Aorta (tissue), 5 donors: ENCODE measurements at places on chromosomes 5 and 9.

- DNase-seq, result no peak
Measured at GRCh38 chr9:86977205-86977835, 30.0 kb upstream of the GAS1 start.

- peak; percentile 18 for DNase-seq
Measured at GRCh38 chr9:133320421-133320881, 15.5 kb downstream of the SURF6 start.

DNA sequence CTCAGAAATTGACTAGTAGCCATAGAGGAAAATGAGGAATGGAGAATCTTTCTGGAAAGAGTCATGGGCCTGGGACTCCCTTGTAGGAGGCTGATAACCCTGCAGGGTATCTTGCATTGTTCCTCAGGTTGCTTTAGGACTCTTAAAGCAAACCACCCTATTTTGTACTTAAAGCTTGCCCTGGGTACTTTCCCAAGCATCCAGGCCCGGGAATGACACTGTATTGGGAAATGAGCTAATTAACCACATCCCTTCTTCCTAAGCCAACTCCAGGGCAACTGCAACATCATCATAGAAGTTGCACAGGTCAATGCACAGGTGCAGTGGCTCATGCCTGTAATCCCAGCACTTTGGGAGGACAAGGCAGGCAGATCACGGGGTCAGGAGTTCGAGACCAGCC, 55.9 kb downstream of the UGCG start:
- DNase-seq, result no peak

DNA sequence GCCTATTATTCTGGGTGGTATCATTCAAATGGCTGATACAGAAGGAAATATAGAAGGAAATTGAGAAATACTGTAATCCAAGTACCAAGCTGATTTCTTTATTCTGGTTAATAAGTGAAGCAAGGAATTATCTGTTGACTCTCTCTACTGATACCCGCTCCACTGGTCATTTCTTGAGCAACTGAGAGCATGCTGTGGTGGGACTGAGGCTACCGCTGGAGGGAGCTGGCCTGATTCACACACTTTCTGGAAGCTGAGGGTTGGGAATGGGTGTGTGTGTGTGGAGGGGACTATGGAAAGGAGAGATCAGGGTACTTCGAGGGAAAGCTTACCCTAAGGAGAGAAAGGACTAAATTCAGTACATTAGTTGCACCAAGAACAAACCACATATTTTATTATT, 104.1 kb downstream of the UGCG start:
- no peak for DNase-seq

- peak; percentile 88 for DNase-seq
Measured at GRCh38 chr5:142246258-142246657, 78.6 kb downstream of the SPRY4 start.

DNA sequence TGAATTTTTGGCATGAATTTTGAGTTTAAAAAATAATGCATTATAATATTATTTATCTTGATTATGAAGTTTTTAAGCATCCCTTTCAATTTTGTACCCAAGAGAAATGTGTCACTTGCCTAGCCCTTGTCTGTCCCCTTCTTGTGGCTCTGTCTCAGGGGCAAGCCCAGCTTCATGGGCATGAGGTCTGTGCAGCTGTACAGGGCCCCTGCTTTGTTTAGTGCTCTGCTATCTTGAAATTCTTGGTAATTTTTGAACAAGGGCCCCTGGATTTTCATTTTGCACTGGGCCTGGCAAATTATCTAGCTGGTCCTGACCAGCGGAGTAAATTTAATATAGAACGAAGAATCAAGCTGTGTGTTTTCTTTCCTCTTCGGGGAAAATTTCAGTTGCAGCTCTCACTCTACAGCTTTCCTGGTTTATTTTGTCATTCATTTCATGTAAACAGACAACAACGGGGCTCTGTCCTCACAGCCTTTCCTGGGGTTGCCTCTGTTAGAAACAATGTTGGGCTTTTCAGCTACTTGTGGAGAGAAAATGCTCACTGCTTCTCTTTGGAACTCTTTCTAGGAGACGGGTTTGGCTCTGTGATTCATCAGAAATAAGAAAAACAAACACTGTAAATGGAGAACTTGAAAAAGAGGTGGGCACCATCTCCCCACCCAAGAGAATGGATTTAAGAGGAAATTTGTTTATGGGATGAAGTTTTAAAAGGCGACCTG, 41.1 kb downstream of the LIX1 start:
- DNase-seq, result no peak

GRCh38 chr5:145925353-145925752, 11.0 kb upstream of the SH3RF2 start:
- DNase-seq, result no peak

GRCh38 chr5:170182491-170182890, 50.3 kb upstream of the C5orf58 start:
- no peak for DNase-seq
